ENCODE measurements at places on chromosomes 4 and X. TPM values are rescaled to one million over a fixed set of nuclear protein-coding genes. Genes with fewer than 3 reads are reported as not detected.

FAM236A gene
- not detected for total RNA-seq

UGT8 gene
- 15.0 TPM for total RNA-seq

ITM2A gene
- total RNA-seq = 84.7 TPM

TMPRSS11B gene
- not detected for total RNA-seq

ENPEP gene
- total RNA-seq = 3.0 TPM

SLC49A3 gene
- total RNA-seq = 0.92 TPM

CFI gene
- total RNA-seq = 5.1 TPM

BMPR1B gene
- 26.1 TPM for total RNA-seq

FRAS1 gene
- 47.7 TPM for total RNA-seq

MAGEB16 gene
- total RNA-seq = not detected

XG gene
- total RNA-seq = not detected

SLC9B1 gene
- 3.7 TPM for total RNA-seq

SPANXA1 gene
- not detected for total RNA-seq

FGD1 gene
- total RNA-seq = 17.5 TPM

MAGEE2 gene
- total RNA-seq = 4.2 TPM

GAGE13 gene
- not detected for total RNA-seq

KLF8 gene
- total RNA-seq = 21.0 TPM

MAP7D2 gene
- 25.1 TPM for total RNA-seq

SSX2 gene
- not detected for total RNA-seq

IL1RAPL1 gene
- 30.9 TPM for total RNA-seq

CLCN5 gene
- total RNA-seq = 9.9 TPM

SLC10A4 gene
- total RNA-seq = 10.1 TPM

ZMAT1 gene
- total RNA-seq = 8.5 TPM

AKAP4 gene
- not detected for total RNA-seq

ASMT gene
- not detected for total RNA-seq

FHDC1 gene
- total RNA-seq = 8.5 TPM

HSFX2 gene
- total RNA-seq = 1.4 TPM

TXK gene
- 1.2 TPM for total RNA-seq

STARD8 gene
- total RNA-seq = 3.2 TPM

USP17L24 gene
- not detected for total RNA-seq

CNGA1 gene
- total RNA-seq = 0.46 TPM

MGARP gene
- 0.46 TPM for total RNA-seq

CEP44 gene
- total RNA-seq = 29.8 TPM
